ENCODE measurements at places on chromosomes 5 and 9.
A peak's percentile ranks its signal among the peaks of the same experiment; 100 is the strongest.

- DNase-seq = no peak
Observed at GRCh38 chr9:124501771-124502320, 5.4 kb downstream of the NR5A1 start.

GRCh38 chr5:9052421-9052820 lies 493.5 kb downstream of the SEMA5A start:
- no peak for DNase-seq

- no peak for DNase-seq
Observed at GRCh38 chr5:72214168-72214567, 105.9 kb downstream of the MRPS27 start.

DNA sequence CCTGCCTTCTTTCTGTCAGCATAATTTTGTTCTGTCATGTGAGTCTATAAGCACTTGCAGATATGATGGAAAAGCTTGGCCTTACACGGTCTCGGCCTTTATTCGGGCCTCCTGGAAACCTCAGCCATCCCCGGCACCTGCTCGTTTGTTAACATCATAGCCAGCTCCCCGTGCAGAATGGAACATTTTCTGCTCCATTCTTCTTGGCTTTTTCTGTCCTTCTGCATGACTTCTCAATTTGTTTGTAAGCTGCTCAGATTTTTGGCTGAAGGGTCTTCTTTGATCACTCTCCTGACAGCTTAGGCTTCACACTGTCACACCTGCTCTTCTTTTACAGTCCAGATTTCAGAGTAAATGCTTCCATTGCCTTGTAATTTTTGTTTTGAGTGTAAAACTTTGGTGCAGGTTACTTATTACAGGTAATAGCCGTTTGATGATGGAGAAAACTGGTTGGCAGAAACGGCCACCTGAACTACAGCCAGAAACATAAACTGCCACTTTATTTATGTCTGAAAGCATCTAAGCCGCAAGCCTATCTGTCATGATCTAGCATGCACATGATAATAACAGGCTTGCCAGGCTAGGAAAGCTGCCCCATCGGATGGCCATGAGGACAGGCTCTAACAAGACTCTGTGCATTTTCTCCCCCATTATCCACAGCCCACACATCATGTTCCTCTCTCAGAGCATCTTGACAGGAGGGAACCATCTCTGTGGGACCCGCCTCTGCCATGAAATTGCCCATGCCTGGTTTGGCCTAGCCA lies 197.0 kb downstream of the AOPEP start:
- DNase-seq = no peak

- DNase-seq = no peak
Observed at GRCh38 chr9:109590966-109591365, 92.9 kb upstream of the PTPN3 start.

GRCh38 chr9:7910426-7911020 lies 110.9 kb upstream of the DMAC1 start:
- no peak for DNase-seq

DNA sequence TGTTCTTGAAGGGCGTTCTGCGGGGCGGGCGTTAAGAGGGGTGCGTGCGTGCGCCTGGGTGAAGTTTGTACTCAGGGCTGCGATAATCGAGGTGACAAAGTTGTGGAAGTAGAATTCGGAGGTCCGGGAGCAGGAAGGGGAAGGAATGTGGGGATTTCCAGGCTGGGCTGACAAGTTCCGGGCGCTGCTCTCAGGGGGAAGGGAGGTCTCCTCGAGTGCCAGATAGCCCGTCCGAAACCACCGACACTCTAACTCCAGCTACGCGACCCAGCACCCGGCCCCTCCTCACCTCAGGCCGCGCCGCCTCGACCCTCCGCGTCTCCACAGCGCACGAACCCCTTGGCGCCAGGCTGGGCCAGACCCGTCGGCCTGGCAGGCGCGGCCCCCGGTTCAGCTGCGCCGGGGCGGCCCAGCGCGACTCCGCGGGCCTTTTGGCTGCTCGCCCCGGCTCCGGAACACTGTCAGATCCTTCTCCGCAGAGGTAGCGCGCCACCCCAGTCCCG lies at the start of gene IL6ST:
IL6ST (minus strand) TSS at position 469 of the 503 bp plus-strand sequence. CDS start 18,685 bp downstream, outside the sequence.
- DNase-seq = peak; percentile 58

- no peak for DNase-seq
Observed at GRCh38 chr5:10427201-10427600, 14.5 kb upstream of the ROPN1L start.

DNA sequence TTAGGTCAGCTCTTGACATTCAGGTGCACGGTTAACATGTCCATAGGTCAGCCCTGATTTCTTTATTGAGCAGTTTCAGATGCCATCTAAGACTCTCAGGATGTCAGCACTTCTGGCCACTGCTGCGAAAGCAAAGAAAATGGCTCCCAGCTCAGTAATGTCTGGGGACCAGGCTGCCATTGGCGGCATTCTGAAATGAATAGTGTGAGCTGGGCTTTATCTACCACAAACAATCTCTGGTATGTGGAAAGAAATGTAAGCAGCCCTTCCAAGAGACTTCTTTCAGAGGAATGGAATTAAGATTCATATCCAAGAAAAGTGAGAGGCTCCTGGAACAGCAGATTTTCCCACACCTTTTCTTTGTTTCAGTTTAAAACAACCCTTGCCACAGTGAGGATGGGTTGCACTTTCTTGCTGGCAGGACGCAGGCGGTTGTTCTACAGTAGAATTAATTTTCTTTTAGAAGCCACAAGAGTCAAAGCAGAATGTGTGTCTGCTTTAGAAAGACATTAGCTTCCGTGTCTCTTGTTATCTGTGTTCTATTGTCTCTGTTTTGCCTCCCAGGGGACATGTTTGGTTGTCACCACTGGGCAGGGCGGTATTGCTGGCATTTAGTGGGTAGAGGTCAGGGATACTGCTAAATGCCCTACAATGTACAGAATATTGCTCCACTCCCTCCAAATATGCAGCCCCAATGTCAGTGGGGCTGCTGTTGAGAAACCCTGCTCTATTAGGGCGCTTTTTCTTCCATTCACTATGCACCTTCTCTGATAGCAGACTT lies 149.9 kb upstream of the ANKH start:
- no peak for DNase-seq

DNA sequence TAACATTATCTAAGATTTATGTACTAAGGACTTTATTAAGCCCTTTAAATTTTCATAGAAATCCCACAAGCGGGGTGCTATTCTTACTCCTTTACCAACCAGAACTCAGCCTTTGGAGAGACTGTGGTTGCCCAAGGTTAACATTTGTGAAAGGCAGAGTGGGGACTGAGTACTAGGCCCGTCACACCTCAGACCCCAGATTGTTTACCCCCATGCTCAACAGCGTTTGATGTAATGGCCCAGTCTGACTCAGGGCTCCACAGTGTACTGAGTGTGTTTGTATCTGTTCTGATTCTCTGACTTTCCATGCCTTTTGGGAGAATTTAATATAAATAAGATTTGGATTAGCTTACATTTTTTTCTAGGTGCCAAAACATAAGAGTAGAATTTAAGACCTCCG lies 110.0 kb downstream of the GAS1 start:
- no peak for DNase-seq

DNA sequence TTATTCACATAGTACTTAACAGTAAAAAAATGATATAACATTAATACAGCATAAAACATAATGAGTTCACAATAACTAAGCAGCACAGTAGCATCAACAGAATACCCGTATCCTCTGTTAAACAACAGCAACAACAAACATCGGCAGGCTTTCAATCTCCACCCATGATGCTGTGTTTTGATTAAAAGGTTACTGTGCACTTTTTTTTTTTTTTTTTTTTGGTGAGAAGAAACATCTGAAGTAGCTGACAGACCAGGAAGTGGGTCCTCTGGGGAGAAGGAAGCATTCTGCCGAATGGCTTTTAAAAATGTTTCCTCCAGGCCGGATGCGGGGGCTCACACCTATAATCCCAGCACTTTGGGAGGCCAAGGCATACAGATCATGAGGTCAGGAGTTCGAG lies 282.3 kb downstream of the EPB41L4A start:
- DNase-seq = no peak

GRCh38 chr9:2663461-2664173 lies 42.0 kb downstream of the VLDLR start:
- no peak for DNase-seq

DNA sequence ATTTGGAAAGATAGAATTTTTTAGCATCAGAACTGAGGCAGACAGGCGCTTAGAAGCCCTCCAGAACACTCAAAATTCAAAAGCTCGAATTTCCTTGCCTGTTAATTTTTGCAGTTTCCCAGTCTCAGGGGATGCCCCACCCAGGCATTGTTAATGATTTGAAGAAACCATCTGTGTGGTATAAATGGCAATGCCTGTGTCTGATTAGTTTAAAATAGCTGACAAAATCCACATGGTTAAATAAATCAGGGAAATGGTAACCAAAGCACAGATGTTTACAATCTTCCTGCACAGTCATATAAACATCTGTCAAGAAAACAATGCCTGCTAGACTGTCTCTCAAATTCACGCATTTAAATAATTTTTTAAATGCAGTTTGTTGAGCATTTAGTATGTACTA lies 185.2 kb upstream of the RGMB start:
- DNase-seq = no peak

- no peak for DNase-seq
Observed at GRCh38 chr5:14148890-14149671, 5.9 kb downstream of the TRIO start.

GRCh38 chr5:66136053-66136452 lies 8.0 kb upstream of the SREK1 start:
- no peak for DNase-seq

GRCh38 chr5:113330533-113331208 lies 104.1 kb downstream of the TSSK1B start:
- peak; percentile 9 for DNase-seq

- DNase-seq = no peak
Observed at GRCh38 chr5:96478983-96479382, 45.9 kb upstream of the PCSK1 start.

DNA sequence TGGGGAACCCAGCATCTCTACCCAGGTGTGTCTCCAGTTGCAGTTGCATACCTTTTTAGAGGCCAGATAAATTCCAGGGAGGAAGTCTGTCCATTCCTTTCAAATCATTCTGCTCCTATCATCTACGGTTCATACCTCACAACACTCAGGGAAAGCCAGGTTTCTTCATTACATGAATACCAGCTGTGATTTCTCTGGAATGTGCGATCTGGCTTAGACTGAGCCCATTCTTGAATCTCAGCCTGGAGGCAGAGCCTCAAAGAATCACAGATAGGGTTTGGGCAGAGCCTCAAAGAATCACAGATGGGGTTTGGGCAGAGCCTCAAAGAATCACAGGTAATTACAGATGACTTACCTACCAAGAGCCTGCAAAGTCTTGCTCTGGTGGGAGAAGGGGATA lies 7.2 kb downstream of the P4HA2 start:
- DNase-seq = no peak

DNA sequence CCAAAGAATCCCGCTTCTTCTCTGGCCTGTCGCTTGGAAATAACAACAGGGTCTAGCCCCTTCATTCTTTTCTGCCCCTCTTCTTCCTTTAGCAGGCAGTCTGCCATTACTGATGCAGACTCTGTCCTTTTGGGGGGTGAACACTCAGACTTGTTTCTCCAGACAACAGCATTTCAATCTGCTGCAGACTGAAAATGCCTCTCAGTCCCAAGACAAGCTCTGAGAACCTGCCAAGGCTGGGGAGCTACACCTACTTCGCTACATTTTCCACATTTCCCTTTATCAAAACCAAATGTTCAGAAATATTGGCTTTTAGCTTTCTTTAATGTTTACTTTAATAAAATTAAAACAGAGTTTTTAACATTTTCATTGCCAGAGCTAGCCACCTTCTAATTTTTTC lies 152.4 kb downstream of the MPDZ start:
- no peak for DNase-seq
